ENCODE measurements at places on chromosomes 16 and 17.

DNA sequence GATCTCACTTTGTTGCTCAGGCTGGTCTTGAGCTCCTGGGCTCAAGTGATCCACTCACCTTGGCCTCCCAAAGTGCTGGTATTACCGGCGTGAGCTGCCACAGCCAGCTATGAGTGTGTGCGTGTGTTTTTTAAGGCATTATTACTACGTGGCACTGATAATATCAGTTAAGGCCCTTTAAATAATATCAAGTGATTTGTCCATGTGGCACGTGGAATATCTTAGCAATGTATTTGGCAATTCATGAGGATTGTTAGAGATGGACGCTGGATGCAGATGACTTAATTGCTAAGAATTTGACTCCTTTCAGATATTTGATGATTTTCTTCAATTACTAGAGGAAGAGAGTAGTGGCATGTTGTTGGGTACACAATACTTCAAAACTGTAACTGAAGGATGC, 25.5 kb upstream of the PMP22 start:
- DNase-seq = no peak

GRCh38 chr16:23567602-23568001, 10.1 kb downstream of the UBFD1 start:
- DNase-seq = no peak

DNA sequence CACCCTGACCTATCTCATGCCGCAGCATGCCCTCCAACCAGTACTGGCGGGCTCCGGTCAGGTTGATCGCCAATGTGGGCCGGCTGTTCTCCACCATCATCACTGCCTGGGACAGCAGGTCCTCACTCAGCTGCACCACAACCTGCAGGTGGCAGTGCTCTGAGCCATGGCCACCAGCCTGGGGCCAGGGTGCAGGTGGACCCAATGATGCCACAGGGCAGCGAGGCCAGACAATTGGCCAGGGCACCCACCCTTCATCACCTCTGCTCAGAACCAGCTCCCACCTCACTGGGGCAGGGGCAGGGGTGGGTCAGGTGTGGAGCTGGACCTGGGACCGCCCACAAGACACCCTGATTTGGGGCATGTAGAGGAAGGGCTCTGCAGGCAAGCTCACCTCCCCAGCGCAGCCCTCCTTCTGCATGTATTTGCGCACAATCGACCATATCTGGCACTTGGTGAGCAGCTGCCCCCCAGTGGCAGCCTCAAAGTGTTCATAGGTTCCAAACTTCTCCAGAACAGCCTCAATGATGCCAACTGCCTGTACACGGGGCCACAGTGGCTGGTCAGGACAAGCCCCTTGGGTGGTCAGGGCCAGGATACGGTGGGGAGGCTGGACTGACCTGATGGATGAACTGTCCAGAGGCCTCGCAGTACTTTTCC, 4.2 kb downstream of the MATCAP1 start:
- no peak for DNase-seq

- no peak for DNase-seq
These were observed 8.6 kb upstream of the BAHCC1 start for GRCh38 chr17:81386646-81387099.

GRCh38 chr17:9211133-9211765, 189.9 kb downstream of the NTN1 start:
- DNase-seq = no peak

DNA sequence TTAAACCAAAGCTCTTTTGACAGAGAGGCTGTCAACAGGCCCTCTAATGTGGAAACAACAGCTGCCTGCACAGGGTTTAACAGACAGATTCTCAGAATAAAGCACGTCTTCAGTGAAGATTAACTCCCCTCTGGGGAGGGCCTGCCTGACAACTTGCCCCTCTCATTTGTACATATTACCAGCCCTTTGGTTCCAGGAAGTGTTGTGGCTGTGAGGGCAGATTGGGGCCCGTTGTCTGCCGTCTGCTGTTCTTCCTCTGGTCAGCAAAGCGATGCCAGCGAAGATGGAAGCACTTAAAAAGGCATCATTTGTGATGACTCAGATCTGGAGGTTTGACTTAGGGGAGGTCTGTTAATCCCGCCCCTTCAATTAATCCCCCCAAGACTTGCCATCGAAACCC, 177.0 kb upstream of the IRX6 start:
- no peak for DNase-seq

DNA sequence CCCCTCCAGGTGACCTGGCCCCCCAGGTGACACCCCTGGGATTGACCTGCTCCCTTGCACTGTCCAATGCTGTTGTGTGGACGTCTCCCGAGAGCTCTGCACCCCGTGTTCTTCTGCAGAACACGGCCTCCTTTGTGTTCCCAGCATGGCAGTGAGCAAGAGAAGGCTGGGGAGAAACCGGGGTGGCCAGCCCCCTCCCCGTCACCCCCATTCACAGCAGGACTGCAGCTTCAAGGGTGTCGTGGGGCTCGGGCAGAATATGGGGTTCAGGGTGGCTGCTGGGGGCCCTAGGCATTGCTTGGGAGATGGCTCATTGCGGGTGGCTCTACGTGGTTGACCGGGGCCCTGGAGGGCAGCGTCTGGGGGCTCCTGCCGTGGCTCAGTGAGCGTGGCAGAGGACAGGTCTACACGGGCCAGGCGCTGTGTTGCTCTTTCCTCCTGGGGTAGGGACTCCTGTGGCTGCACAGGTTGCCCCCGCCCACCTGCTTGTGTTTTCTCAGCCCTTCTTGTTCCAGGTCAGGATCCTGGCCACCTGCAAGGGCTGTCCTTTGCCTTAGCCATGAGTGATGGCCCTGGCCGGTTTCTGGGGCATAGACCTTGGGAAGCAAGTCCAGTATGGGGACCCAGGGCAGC, 12.5 kb downstream of the GSE1 start:
- DNase-seq = no peak

- DNase-seq = peak; percentile 64
These were observed 14.3 kb upstream of the NAT9 start for GRCh38 chr17:74790161-74791058.

DNA sequence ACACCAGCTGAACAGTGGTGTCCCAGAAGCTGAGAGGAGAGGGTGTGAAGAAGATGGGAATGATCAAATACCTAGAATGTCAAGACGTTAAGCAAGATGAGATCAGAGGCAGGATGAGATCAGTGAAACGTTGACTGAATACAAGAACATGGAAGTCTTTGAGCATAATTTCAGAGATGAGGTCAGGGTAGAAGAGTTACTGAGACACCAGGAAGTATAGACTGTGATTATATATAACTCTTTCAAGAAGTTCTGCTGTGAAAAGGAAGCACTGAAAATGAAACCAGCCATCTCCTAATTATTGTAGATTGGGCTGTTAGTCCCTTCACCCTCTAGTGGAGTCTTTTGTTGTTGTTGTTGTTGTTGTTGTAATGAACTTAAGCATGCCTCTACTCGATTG, 9.1 kb downstream of the SHCBP1 start:
- no peak for DNase-seq

DNA sequence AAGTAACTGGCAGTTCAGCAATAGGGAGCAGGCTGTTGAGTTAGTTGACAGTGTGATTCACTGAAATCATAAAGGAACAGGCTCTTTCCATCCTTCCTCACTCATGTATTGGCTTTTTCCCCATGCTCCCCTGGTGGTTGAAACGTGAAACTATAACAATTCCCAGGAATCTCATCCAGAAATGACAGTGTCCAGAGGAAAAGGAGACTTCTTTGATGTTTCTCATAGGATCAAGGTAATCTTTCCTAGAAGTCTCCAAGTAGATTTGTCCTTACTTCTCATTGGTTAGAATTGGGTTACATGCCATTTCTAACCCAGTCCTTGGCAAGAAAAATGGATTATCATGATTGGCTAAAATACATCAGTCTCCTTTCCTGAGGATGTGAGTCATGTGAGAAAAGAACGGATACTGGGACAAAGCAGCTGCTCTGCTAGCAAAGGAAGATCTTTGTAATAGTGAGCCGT, 14.4 kb downstream of the TTC19 start:
- DNase-seq = peak; percentile 75

GRCh38 chr16:240559-240958, 5.9 kb downstream of the FAM234A start:
- no peak for DNase-seq
